Caki2 (cell line): ENCODE measurements at places on chromosomes 3 and 15.

DNA sequence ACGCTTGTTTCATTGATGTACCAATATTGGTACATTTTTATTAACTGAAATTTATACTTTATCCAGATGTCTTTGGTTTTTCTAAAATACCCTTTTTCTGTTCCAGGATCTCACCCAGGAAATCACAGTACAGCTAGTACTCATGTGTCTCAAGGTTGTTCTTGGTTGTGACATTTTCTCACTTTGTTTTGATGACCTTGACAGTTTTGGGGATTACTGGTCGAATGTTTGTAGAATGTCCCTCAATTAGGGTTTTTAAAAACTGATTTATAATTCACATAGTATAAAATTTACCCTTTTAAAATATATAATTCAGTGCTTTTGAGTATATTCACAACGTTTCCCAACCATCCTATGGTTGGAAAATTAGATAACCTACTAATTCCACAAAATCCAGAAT is 6.3 kb upstream of the SNRPN start:
- DNase-seq, result no peak

DNA sequence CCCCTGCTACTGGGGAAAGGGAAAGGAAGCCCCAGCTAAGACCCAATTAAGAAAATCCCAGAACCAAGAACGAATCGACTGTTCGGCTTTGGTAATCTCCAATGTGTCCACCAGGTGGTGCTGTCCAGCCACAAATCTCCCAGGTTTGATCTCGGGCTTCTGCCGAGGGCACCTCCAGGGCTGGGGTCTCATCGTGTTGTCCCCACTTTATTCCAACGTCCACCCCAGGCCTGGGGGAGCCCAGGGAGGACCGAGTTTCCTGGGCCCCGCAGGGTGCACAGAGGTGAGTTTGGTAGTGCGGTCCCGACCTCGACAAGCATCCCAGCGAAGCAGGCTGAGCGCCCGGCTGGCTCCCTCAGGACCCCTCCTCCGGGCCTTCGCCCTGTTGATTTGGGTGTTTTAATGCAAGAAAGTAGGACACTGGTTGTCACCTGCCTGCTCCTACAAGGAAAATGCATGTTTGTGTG is 185.1 kb downstream of the GOLGA6L6 start:
- peak; percentile 52 for DNase-seq

DNA sequence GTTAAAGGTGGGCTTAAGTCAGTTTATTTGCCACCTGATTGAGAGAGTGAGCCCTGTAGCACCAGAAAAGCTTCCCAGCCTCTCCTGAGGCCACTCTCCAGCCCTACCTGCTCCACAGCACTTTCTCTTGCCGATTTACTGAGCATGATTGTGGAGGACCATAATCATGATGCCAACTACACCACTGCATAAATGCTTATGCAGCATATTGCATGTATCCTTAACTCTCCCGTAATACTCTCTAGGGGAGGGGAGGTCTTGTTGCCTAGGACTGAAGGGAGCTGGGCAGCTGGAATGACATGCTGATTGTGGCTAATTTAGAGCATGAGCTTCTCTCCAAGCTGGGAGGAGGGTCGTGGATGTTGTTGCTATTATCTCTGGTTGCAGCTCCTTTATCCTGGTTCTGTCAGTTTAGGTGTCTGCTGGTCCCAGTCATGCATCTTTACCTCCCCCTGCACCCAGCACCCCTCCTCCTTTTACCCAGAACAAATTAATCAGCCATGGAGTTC is 54.3 kb downstream of the GPD1L start:
- DNase-seq, result no peak

- no peak for DNase-seq
Measured at GRCh38 chr3:104805042-104805441, 561.7 kb upstream of the ALCAM start.

GRCh38 chr3:30503446-30503845 is 103.0 kb upstream of the TGFBR2 start:
- DNase-seq, result no peak

- peak; percentile 97 for DNase-seq
Measured at GRCh38 chr3:102163039-102163817, 271.6 kb upstream of the ZPLD1 start.

- DNase-seq, result no peak
Measured at GRCh38 chr3:123439806-123440580, 8.9 kb downstream of the ADCY5 start.

DNA sequence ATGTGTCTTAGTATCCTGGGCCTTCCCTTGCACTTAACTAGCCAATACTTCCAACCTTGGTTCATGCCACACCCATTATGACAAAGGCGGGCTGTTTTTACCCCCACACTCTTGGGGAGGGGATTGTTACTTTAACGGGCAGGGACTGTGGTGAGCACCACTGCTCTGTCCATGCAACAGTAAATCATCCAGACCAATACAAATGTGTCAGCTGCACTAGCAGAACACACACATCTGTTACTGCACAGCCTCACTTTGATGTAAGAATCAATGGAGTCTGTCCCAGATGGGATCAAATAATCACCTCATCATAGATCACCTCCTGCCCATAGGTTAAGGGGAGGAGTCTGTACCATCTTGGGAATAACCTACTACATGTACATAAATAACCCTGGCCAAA is 58.1 kb downstream of the NPAP1 start:
- DNase-seq, result no peak

GRCh38 chr3:134922101-134922500 is 127.0 kb downstream of the EPHB1 start:
- DNase-seq, result no peak

- no peak for DNase-seq
Measured at GRCh38 chr3:187706971-187707370, 4.6 kb upstream of the RTP2 start.

DNA sequence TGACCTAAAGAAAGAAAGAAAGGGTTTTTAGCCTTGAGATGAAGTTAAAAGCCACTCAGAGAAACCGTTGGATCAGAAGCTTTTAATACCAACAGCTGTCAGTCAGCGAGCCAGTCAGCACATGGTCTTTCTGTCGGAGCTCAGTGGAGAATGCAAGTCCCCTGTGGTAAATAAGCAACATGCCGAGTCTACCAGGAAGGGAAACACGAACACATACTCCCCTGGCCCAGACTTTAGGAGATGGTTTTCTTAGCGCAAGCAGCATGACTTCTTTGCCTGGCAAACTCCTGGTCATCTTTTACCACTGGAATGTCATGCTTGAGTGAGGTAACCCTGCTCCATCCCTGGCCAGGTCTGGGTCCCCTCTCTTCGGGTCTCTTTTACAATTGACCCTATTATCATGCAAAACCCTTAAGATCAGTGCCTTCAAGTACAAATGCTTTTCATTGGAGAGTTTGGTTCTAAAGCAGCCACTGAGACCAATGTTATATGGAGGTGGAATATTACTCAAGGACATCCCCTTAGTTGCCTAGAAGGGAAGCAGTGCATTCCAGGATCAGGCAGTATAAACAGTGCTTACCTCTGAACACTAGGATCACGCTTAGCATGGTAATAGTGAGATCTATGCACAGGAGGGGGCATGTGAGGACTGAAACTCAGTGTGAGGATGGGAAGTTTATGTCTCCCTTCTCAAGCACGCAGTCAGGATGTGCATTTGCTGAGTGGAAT is 28.2 kb downstream of the SLCO3A1 start:
- DNase-seq, result no peak
